NCI-H774 (cell line): ENCODE measurements at places on chromosomes 6 and 20.

DNA sequence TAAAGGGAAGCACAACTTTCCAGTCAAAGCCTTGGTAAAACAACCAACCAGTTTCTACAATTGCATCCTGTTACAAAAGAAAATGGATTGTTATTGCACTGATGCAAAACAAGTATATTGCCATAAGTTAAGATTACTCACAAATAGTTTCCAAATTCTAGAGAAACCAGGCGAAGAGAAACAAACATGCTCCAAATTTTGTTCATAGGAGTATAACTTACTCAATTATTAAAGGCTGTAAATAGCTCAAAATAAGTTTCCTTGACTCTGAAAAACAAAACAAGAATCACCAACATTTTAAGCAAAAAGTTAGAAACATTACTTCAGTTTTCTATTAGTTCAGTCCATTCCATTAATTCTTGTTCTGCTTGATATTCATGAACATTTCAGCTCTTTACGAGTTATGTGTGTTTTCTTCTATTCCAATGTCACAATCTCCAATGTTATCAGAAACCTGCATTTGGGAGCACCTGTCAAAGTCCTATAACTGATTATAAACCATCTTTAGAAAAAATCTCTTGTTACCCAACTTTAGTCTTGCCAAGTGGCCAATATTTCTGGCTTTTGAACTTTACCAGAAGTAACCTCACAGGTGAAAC, 137.9 kb upstream of the THBS2 start:
- DNase-seq, result no peak

GRCh38 chr20:47727170-47727880, 58.0 kb downstream of the SULF2 start:
- no peak for DNase-seq

DNA sequence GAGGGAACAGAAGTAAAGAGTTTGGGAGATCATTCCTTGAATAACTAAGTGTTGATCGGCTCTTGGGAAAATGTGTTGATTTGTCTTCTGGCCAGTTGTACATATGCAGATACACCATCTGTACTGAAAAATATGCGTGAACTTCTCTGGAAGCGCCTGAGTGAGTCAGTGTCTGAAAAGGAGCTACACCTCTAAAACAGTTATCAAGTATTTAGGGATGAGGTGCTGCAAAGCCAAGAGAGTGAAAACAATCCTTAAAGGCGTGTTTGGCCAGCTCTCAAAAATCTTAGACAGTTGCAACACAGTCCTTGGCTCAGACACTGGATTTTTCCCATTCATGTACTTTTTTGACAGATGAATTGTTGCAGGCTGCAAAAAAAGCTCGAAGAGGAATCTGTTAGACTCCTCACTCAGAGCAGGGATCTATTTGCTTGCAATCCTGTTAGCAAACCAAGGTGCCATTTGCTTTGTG, 61.3 kb downstream of the BMP6 start:
- no peak for DNase-seq

GRCh38 chr6:17115251-17116116, 13.6 kb downstream of the STMND1 start:
- DNase-seq, result no peak

DNA sequence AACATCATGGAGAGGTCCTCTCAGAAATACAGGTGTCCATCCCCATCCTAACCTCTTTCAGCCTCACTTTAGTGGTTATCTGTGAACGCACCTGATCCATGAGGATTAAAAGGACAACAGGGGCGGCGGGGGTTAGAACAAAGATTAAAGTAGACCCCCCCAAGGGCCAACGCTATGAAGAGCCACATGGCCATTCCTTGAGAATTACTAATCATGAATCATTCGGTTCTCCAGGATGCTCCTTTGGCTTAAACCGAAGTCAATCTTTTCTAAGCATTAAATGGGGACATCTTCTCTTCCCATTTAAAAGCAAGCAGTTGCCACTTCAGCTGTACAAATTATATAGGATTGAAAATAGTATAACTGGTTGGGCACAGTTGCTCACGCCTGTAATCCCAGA, 212.4 kb downstream of the GMPR start:
- no peak for DNase-seq

DNA sequence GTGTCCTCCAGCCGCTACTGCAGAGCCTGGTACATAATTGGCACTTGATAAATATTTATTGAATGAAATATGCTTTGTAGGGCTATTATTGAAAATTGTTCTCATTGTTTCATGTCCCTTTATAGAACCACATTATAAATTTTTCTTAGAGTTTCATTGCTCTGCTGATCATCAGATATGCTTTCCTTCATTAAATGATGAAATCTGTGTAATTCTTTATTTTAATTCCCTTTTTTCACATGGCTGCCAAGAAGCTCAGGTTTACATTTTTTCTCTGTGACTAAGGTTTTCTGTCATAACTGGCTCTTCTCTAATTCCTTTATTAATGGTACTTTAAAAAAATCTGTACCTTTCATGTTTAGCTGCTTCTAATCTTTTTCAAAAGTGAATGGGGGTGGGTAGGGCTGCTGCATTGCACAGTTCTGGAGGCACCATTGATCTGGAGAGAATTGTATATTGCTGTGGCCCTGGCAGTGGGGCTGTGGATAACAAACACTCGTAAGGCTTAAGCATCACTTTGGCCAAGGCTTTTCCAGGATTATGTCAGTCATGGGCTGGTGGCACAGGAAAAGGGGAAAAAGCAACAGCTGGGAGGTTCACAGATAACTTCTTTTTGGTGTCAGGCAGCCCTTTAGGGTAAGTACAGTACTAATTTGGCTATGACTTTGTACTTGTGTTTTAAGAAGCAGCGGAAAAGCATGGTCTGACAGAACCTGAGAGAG, 43.8 kb downstream of the ARFGEF2 start:
- DNase-seq, result no peak

- no peak for DNase-seq
These were observed 213.9 kb downstream of the PREX1 start for GRCh38 chr20:48613926-48614325.
